Activated T-helper 1 cell treated with anti-CD3 and anti-CD28 coated beads, Interleukin-2, amount 50 U/mL, for 16 hours (primary cell): ENCODE measurements at places on chromosomes 7 and 10.

DNA sequence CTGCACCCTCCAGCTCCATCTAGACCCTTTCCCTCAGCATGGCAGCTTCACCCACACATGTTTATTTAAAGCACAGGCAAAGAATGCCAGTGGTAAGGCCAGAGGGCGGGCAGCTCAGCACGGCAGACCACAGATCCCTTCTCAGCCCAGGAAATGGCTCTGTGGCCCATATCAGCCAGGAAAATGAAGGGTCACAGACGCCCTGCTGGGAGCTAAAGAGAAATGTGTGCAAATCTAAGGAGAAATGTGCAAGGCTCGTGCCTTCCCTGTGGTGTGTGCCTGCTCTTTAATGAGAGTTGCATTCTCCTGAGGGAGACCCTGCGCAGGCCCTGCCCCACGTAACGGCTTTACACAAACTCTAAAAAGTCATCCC, 23.0 kb downstream of the PTPRN2 start:
- DNase-seq = no peak

- no peak for DNase-seq
Measured at GRCh38 chr7:92436612-92437445, 10.5 kb upstream of the GATAD1 start.

- no peak for DNase-seq
Measured at GRCh38 chr7:137395420-137395819, 51.9 kb upstream of the PTN start.

DNA sequence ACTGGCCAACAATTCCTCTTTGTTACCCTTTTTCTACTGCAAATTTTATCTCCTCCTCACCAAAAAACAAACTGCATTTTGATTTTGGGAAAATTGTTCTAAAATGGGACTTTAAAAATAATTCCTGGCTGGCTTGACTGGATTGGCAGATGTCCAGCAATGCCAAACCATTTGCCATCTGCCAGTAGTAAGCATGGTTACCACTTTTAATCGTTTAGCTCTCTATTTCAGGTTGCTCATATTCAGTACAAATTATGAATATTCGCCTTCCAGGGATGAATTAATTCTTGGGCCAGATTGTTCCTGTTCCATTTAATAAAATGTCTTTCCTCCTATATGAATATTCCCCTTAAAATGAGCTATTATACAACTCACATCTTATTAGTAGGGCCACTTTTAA, 35.7 kb downstream of the SMNDC1 start:
- DNase-seq = no peak

- no peak for DNase-seq
Measured at GRCh38 chr7:105304040-105304895, 84.5 kb downstream of the SRPK2 start.

DNA sequence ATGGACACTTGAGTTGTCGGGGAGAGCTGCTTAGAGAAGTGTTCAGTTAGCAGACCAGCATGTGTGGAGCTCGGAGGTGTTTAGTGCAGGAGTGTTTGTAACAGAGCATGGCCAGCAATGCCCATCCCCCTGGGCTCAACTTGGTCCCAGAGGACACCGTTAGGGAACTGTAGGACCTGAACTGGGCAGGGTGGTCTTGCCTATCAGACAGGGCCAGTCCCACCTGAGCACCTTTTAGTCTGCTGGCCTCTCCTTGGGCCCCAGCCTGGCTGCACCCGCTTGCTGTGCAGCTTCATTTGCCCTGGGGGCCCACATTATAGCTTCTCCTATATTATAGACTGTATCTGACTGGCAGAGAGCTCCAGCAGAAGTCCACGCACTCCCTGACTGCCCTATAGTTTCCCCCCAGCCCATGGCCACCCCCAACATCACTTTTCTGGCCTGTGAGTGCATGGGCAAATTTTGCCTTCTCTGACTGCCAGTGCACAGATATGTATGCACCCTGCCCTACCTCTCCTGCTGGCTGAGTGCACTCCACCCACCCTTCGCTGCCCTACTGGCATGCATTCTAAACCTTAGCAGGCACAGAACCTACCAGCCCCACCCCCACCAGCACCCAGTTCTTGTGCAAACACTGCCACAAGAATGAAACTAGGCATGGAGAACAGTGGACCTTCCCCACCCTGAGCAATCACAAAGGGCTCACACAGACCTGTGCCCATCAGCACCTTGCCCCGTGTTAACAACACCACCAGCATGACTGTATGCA, 1030.6 kb upstream of the GHITM start:
- no peak for DNase-seq

DNA sequence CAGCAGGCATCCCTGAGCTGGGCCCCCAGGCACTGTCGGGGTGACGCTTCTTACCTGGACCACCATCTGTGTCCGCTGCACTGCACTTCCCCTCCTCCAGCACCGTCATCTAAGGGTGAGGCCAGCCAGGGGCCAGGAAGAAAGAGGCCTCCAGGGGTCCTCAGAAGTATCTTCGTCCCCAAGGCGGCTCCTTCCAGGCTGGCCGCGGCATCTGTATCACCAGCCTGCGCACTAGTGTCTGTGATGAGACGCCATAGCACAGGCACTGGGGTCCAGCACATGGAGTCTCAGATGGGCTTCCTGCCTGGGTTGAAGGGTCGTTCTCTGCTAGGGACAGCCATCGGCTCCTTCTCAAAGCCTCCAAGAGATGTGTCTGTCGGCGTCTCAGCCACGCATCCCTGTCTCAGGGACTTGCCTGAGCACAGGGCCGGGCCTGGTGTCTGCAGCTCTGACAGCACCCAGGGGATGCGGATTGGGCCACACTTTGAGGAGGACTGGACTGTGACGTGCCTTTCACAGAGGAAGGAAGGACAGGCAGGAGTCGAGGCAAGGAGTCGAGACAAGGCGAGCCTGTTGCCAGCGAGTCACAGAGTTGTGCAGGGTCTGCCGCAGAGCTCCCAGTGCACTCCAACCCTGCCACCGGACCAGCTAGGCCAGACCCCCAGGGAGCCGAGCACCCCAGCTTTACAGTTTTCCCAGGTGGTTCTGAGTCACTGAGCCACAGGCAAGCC, 101.5 kb upstream of the DIP2C start:
- DNase-seq = no peak

GRCh38 chr7:43533801-43534479, 49.0 kb upstream of the STK17A start:
- no peak for DNase-seq

- no peak for DNase-seq
Measured at GRCh38 chr7:108001764-108002725, 916 bp downstream of the LAMB1 start.

DNA sequence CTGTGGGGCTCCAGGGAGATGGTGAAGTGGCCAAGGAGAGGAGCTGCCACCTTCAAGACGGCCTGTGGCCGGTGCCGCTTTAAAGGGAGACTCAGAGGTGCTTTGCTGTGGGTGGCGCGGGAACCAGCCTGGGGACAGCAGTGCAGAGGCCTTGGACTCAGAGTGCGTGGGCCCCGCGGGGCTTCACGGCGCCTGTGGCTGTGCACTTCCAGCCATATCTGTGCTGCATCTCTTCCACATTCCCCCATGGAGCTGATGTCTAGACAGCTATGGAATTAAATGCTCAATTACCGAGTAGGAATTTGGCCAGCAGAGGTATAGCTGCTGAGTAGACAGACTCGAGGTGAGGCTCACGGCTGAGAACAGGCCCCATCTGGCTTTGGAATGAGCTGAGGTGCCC, 41.7 kb downstream of the HTRA1 start:
- no peak for DNase-seq
